Tongue (tissue), 3 donors: ENCODE measurements at places on chromosomes 7 and 10. TPM values are rescaled to one million over a fixed set of nuclear protein-coding genes. Genes with fewer than 3 reads are reported as not detected.

DNA sequence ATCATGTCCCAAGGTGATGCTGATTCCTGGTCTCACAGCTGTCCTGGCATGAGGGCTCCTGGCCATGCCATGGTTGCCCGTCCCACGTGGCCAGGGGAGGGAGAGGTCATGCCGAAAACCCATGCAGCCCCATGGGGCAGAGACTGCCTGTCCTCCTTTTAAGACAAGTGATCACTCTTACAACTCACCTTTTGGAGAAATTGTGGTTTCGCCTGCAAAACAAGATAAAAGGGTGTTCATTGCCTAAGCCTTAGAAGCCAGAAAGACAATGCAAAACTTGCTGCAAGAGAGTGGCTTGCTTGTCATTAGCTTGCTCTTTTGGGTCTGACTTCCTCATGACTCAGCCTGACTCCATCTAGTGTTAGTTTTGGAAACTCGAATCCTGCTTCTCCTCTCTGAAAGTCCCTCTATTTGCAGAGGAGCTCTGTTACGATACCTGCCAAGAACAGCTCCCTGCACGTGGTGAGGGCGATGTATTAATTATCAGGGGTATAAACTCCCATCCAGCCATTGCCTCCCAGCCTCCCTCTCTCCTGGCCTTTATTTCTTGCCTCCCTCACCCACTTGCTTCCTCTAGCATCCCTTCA lies 26.7 kb downstream of the TMEM273 start:
- DNase-seq, result peak; percentile 69

DNA sequence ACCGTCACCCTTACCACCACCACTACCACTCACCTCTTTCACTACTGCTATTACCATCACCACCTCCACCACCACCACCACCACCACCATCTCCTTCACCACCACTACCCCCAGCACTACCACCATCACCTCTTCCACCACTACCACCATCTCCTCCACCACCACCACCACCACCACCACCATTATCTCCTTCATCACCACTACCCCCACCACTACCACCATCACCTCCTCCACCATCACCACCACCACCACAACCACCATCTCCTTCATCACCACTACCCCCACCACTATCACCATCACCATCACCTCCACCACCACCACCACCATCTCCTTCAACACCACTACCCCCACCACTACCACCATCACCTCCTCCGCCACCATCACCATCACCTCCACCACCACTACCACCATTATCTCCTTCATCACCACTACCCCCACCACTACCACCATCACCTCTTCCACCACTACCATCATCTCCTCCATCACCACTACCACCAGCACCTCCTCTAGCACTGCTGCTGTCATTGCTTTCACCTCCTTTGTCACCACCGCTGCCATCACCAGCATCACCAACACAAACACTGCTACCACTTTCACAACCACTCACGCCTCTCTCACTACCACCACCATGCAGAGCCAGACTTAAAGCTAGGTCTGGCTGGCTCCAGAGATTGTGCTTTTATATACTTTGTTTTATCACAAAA lies 109.3 kb downstream of the ICA1 start:
- no peak for DNase-seq

DNA sequence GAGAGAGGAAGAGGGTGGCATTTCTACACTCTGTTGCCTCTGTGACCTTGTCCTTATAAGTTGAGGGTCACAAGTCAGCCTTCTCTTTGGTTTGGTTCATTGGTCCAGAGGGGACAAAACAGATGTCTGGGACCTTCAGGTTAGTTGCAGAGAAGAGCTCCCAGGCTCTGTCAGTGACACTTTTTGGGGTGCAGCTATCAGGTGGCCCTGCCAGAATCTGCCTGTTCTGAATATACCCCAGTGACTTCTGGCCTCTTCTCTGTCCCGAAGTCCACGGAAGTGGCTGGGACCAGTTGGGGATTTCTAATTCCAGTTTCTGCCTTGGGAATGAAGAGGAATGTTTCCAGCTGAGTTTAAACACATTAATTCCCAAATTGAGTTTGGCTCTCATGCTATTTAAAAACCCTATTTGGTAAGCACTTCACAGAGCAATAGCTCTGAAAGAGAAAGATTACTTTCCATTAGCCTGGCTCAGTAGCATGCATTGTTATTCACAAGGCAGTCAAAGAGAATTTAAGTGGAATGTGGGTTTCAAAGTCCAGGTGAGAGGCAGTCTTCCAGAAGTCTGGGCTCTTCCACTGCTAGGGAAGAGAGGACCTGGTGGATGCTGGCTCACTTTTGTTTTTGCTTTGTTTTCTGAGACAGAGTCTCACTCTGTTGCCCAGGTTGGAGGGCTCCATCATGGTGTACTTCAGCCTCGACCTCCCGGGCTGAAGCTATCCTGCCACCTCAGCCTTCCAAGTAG lies 237.8 kb upstream of the GALNT17 start:
- peak; percentile 33 for DNase-seq

GRCh38 chr7:152894295-152895170 lies 135.0 kb downstream of the ACTR3B start:
- peak; percentile 59 for DNase-seq

NODAL gene
- 0.92 TPM for total RNA-seq

TAS2R38 gene
- not detected for total RNA-seq

DNA sequence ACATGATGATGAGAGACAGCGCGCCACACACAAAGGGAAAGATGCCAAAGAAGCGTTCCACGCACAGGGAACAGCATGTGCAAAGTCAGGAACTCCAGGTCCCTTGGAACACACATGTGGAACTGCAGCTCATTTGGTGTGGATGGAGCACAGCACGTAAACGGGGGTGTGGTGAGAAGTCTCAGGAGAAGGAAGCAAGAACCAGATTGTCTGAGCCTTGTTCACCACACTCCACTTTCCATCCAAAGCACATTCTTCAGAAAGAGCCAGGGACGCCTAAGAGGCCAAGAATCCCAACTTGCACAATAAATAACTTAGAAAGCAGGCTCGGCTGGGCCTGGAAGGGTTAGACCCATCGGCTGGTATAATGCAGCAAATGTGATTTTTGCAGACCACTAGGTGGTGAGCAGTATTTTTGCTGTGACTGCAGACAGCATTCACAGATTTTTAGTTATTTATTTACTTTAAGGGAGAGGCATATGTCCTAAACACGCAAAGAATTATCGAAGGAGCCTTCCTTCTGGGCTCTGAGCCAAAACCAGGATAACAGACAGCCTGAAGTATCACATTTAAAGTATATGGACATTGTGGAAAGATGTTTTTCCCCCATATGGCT lies 27.9 kb upstream of the ASCC1 start:
- peak; percentile 89 for DNase-seq

DNA sequence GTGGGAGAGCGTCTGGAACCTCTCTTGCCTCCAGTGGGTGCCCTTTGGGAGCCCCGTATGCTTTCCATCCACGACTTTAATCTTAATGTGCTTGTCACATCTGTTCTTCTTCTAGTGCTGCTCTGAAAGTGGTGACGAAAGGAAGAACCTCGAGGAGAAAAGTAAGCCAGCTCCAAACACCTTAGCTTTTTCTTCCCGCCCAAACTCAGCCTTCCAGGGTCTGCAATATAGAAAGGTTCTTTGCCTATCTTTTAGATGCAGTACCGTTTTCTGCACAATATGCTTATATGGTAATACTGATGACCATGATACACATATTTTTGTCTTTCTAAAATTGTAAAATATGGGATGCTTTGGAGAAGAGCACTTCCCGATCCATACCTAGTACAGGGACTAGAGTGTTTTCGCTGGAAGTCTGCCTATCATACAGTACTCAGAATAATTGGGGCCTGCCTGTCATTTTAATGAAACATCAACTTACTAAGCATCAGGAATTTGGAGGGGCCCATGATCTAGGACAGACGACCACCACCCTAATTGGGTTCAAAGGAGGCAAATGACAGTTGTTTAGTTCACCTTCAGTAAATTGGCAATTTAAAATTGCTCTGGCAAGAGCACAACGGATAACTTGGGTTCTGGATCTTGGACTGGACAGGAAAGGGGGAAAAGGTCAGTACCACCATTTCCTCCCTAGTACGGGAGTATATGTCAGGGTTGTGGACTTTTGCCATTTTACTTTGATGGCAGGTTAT lies 884 bp downstream of the RINT1 start:
- peak; percentile 13 for DNase-seq

GRCh38 chr7:39816462-39817060 lies 133.5 kb upstream of the CDK13 start:
- DNase-seq, result peak; percentile 32

NME8 gene
- total RNA-seq, result 0.10 TPM

DNA sequence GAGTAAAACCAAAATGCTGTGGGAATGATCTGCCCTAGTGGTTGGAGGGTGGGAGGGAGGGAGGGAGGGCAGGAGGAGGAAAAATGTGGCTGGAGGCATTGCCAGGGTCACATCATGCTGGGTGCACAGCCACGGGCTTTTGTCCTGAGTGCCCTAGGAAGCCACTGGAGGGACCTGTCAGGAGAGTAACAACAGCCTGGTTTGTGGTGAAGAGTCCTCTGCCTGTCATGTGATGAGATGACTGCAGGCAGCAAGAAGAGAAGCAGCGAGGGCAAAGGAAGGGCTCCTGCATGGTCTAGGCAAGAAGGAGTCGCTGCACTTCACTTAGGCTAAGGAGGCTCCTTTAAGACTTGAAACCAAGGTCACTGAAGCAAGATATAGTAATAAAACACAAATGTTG lies 65.6 kb downstream of the PKD1L1 start:
- DNase-seq, result no peak
